ENCODE measurements at places on chromosomes 5 and 9.
A peak's percentile ranks its signal among the peaks of the same experiment; 100 is the strongest.

DNA sequence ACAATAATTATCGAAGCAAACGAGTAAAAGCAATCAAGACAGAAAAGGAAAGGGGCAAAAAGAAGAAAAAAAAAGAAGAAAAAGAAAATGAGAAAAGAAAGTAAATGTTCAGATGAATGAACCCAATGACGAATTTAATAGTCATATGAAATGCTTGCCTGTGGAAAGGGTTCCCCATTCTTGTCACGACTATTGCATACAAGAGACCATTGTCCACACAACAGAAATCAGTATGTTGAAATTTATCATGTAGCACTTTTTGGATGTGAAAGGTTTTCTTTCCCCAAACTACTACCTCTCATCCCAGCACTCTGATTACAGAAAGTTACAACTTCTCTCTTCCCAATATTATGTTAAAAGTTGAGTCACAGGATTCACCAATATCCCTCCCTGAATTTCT lies 162.4 kb downstream of the ZDHHC21 start:
- DNase-seq: no peak

DNA sequence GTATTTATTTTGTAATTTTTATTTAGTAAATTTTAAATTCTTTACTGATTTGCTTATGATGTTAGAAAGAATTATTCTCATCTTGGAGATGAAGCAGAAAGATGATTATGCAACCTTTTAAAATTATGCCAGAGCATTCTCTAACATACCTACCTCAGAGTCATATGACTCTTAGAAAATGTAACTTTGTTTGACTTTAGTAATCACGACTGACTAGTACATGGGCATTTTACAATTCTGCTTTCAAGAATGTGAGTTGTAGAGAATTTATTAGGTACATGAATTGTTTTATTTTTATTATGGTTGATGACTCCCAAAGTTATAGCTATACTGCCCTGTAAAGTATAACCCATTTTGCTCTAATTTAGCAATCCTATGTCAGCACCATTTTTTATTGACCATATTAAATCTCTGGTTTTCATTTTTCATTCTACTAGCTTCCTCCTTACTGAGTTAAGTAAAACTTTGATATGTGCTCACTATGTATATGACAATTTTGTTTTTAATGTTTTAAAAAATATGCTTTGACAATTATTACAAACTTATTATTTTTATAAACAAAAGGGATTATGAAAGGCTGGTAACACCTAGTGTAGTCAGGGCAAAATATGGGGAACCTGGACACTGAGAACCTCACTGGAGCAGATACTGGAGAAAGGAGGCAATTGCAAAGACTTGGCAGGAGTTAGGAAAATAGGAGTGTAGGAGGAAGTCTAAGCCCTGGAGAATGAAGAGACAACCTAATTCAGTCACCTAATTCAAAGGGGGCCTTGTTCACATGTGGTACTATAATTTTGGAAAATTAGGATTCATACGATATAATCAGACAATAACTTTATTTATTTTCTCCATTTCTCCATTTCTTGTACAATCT lies 249.7 kb upstream of the DAB2 start:
- DNase-seq: no peak

DNA sequence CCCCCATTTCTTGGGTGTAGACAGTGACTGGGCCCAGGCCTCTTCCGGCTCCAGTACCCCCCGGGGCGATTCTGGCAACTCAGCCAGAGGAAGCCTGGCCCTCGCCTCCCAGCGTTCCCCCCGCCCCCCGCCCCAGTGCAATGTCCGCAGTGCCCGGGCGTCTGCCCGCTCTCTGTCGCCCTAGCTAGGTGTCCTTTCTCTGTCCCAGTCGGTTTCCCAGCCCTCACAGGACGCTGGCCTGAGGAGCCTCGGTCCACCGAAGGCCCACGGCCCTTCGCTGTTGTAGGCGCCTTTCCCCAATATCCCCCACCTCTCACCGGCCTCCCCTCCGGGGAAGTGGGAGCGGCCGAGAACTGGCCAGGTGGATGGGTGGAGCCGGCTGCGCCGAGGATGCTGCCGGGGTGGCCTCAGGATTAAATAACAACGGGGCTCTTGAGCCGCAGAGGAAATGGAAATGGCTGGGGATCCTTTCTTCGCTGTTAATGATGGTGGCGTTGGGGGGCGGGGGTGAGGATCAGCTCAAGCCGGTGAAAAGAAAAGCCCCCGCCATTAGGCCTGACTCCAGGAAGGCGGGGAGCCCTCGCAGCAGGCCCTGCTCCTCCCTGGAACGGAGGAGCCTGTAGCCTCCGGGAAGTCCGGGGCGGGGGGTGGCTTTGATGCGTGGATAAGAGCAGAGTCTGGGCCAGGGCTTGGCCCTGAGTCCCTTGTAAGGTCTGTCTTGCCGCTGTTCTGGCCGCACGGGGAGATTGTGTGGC lies 1.1 kb upstream of the SPRY4 start:
- peak; percentile 72 for DNase-seq

DNA sequence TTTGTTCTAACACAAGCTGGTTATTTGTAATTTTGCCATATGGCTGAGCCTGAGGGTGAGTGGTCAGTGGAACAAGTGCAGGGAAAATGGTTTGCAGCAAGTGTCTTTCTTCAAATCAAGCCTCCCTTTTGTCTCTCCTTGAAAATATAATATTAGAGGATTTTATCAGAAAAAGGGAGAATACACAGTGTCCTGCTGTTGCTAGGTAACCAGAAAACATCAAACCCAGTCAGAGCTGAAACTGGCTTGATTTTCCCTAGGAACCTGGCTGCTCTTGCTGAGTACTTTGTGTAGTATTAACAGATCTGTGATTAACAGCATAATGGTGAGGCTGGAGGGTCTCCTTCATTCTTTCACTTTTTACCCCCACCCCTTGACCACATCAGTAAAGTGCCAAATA lies 314.0 kb downstream of the ARHGEF28 start:
- DNase-seq: no peak

DNA sequence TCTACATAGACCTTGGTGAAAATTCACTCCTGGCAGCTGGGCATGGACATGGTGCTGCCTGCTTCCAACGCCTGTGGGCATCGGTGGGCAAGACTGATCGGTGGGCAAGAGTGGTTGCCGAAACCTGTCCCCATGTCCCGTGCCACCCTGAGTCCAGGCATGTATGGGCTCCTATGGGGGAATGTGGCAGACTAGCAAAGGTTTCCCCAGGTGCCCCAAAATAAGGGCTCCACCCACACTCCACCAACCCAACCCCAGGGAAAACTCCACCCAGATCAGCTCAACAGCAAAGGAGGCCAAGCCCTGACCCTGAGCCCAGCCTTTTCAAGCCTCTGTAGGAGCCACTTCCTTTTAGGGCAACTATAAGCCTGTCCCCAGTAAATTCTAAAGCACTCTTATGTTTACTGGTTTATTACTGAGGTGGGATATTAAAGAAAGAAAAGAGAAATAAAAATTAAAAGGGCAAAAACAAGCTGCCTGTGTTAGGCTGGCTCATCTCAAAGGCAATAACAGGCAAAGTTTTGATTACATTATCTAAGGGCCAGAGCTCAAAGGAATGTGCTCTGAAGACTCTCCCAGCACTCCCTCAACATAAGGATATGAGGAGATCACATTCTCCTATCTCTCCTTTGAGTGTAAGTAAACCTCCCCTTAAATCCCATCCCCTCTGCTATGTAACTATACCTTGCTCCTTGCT lies 8.9 kb upstream of the SPATA31E1 start:
- DNase-seq: no peak

GRCh38 chr5:56402266-56403220 lies 169.4 kb upstream of the ANKRD55 start:
- no peak for DNase-seq

DNA sequence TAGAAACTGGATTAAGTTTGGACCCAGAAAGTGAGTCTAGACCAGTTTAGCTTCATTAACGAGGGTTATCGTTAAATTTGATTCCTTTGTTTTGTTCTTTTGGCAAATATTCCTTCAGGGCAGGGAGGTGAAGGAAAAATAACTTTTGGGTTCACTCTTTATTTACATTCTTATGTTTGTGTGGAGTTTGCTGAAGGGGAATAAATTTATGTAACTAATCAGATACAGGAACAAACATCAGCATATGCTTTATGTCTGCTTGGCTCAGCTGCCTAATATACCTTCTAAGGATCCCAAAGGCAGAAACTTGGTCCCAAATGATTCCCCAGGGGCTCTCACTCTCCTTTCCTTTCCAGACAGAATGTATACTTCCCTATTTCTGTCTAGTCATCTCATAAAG lies 132.4 kb downstream of the MCTP1 start:
- no peak for DNase-seq

DNA sequence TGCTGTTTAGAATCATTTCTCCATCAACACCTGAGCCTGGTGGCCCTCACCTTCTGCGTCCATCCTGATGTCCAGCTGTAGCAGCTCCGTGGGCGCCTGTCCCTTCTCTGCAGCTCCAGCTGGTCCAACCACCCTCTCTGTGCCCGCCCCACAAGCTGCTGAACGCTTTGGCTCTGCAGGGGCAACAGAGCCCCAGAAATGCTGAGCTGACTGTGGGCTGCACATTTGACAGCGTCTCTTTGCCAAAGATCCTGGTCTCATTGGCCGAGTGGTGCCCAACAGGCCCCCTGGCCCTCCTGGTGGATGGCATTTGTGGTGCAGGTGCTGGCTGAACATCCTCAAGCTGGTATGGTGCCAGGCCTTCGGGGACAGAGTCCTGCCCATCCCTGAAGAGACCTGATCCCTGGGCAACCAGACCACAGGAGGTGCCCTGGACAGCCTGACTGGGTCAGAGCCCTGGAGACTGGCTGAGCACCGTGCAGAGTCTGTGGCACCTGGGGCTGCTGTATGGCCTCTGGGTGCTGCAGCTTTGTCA lies 25.3 kb upstream of the CEP72 start:
- DNase-seq: no peak

GRCh38 chr5:1230551-1230950 lies 5.4 kb downstream of the SLC6A18 start:
- no peak for DNase-seq

GRCh38 chr9:16060436-16061129 lies 507.7 kb downstream of the CCDC171 start:
- no peak for DNase-seq

- DNase-seq: no peak
Observed at GRCh38 chr5:387491-388265, 55.3 kb upstream of the EXOC3 start.

DNA sequence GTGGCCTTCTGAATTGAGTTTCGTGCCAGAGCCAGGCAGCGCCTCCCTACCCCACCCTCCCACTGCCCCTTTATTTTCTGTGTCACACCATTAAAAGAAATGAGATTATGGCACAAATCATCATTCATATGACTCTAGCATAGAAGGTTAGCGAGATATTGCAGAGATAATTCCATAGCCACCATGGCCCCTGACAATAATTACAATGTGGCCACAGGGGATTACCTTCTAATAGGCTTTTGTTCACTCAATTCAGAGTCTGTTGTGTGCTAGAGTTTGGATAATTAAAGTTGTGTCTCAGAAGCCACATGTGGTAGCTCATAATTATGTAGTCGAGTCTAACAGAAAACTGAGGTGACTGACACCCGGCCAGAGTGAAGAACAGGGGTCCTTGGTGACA lies 428.1 kb downstream of the ARHGEF28 start:
- DNase-seq: no peak

DNA sequence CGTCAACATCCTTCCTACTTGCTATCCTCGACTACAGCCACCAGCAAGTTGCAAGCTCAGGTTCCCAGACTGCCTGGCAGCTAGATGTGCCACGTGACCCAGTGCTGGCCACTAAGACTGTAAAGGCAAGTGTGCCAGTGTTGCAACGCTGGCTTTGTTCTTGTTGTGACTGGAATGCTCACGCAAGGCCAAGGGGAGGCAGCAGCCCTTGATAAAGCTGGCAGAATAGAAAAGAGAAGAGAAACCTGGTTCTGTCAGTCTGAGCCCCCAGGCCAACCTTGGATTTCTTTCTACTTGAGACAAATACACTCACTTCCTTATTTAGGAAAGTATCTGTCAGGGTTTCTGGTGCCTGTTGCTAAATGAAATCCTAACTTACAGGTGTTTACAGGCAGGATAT lies 113.0 kb downstream of the KLHL3 start:
- DNase-seq: peak; percentile 80

DNA sequence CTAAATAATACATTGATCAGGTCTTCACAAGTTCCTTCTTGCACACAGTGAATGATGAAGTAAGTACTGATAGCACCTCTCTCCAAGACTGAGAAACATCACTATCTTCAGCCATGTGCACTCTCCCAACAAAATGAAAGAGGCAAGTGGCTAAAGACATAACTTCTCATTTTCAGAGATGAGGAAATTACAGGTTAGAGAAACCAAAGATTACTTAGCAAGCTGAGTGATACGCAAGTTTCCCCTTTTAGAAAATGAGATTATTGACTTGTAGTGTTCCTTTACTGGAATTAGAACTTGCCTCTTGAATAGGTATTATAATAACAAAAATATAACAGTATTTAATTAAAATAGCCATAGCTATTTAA lies 21.6 kb downstream of the CEMIP2 start:
- DNase-seq: no peak

- no peak for DNase-seq
Observed at GRCh38 chr9:104794070-104794469, 30.1 kb downstream of the NIPSNAP3B start.

- DNase-seq: no peak
Observed at GRCh38 chr5:99644822-99645221, 716.0 kb upstream of the CHD1 start.

- no peak for DNase-seq
Observed at GRCh38 chr9:18678821-18679590, 205.1 kb downstream of the ADAMTSL1 start.

DNA sequence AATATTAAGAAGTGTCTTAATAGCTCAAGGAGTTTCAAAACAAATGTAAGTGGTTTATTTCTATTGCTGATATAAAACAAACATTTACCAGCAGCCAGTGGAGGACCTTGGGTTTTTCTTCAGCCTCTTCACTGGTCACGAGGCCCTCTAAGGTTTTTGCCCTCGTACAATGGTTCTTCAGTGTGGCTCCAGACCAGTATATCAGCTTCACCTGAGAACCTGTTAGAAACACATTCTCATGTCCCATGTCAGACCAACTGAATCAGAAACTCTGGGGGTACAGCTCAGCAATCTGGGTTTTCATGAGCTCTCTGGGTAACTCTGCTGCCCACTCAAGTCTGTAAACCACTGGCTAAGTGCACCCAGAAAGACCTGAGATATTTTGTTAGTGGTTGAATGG lies 12.9 kb downstream of the WWC1 start:
- no peak for DNase-seq

- DNase-seq: no peak
Observed at GRCh38 chr9:36169708-36170107, 520 bp downstream of the CCIN start.

- no peak for DNase-seq
Observed at GRCh38 chr5:55072666-55073065, 29.8 kb upstream of the GZMA start.
